ENCODE measurements at places on chromosomes 3 and 15.

GRCh38 chr3:171803044-171803443 is 7.2 kb downstream of the PLD1 start:
- DNase-seq: no peak

DNA sequence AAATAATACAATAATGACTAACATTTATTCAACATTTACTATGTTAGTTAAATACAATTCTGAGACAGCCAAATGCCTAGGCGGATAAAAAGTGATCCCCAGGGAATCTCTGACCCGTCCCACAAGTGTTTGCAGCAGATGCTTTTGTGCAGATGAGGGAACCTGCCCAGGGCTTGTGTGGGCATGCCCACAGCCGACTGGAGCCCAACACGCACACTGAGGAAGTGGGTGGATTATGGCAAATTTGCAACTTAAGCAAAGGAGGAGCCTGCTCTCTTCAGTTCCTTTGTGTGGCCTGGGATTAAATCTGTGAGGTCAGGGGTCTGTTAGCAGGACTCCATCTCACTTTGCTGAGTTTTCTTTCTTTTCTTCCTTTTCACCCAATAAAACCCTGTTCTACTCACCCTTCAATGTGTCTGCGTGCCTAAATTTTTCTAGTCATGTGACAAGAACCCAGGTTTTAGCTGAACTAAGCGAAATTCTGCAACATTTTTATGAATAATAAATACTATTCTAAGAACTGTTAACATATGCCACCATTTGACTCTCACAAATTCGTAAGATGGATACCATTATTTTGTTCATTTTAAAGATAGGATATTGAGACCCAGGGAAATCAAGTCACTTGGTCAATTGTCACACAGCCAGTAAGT is 13.9 kb upstream of the RTP1 start:
- peak; percentile 31 for DNase-seq

DNA sequence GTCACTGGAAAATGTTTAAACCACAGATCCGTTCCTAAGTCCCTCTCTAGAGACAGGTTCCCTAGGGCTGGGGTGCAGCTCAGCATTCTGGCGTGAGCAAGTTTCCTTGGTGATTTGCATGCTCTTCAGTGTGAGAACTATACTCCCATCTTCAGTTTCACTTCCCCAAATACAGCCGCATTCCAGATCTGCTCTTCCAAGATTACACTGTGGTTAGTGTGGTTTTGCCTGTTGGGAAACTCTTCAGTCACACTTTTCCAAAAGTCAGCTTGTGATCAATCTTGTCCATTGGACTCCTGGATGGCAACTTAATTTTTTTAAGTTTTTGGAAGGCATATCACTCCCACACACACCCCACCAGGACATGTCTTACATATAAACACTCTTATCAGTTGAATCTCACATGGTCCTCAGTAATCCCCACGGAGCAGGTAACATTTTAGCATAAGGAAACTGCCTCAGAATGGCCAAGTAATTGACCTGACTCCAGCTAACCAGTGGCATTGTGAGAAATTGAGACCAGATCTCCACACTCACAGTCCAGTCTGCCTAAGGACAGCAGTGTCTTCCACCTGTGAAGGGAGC is 33.5 kb upstream of the PTPN23 start:
- peak; percentile 92 for DNase-seq

DNA sequence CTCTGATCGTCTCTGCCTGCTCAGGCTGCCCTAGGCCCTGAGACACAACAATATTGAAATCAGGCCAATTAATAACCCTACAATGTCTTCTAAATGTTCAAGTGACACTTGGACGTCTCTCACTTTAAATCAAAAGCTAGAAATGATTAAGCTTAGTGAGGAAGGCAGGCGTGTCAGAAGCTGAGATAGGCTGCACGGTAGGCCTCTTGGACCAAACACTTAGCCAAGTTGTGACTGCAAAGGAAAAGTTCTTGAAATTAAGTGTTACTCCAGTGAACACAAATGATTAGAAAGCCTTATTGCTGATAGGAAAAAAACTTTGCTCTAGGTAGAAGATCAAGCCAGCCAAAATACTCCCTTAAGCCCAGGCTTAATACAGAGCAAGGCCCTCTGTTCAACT is 2.2 kb downstream of the HPS3 start:
- no peak for DNase-seq

GRCh38 chr15:28185148-28185895 is 86.2 kb upstream of the OCA2 start:
- DNase-seq: no peak

GRCh38 chr15:81948222-81948621 is 97.6 kb downstream of the MEX3B start:
- no peak for DNase-seq

- DNase-seq: no peak
These were observed 85.0 kb upstream of the CBLB start for GRCh38 chr3:105953831-105954230.

GRCh38 chr3:118476885-118477618 is 557.6 kb downstream of the IGSF11 start:
- no peak for DNase-seq

DNA sequence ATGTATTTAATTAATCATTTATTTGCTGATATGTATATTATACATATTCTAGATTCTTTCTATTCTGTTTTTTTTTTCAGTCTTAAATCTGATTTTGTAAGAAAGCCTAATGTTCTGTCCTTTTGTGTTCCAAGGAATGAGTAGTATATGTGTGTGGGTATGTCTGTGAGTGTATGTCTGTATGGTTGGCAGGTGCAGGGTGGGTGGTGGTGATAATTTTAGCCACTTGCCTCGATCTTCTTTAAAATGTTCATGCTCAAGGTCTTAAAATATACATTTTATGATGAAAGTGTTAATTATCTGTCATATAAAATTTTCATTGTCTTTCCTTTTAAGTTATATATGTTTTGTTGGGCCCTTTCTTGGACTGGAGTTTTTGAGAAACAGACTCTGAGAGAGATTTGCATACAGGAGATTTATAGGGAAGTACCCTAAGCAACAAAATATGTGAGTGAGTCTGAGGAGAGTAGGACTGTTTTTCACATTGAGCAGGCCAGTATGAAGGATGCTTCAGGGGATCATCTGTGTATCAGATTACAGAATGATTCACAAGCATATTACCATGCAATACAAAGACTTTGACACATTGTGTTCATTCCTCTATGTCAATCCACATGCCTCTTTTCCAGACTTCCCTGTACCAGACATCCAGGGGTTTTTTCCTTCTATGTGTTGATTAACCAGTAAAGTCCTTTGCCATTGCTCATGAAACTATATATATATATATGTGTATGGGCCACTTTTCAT is 211.0 kb upstream of the DPPA4 start:
- DNase-seq: no peak

- DNase-seq: no peak
These were observed 296.5 kb upstream of the AZI2 start for GRCh38 chr3:28645149-28645548.

DNA sequence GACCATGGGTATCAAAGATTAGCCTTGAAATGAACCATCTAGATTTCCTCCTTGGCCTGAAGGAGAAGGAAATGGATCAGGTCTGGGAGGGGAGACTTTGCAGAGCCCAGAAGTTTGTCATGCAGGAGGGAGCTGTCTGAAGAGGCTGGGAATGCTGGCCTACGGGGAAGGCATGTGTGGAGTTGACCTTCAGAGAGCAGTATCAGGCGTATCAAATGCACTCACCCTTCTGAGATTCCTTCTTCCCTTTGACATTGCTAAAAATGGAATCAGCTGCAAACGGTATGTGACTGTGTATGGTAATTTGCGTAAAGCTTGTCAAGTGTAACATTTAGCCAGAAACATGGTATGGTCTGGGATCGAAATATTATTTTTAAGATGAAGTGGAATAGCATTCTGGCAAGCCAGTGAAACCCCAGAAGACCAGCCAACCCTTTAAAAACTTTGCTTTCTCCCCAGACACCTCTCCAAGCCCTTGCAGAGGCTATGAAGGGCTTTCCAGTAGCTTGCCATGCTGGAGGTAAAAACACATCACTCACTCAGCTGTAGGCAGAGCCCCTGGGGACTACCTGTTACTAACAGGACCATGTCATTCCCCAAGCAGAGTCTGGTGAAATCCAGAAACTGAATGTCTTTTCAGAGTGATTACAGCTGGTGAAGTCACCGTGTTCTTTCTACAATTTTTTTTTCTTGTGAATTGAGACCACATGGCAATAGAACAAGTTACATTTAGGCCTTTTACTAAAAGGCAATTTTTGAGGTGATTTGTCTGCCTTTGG is 174.7 kb upstream of the SLC24A5 start:
- no peak for DNase-seq

- DNase-seq: peak; percentile 44
These were observed 507.0 kb downstream of the FOXP1 start for GRCh38 chr3:71076361-71077002.

GRCh38 chr3:189947948-189948723 is 172.6 kb downstream of the P3H2 start:
- peak; percentile 37 for DNase-seq

DNA sequence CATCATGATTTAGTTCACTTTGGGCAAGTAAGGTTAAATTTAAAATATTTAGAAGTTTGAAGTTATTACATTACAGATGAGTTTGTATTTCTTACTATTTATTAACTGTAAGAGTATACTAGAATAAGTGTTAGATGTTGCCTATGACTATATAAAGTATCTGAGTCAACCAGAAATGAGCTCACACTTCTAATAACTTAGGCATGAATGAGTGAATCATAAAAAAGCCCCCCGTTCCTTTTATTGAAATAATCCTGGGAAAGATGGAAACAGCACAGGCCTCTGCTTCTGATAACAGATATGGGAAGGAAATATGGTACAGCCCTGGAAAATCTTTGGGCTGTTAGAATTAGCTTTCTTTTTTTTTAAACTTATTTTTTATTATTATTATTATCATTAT is 66.6 kb upstream of the TGFBR2 start:
- no peak for DNase-seq
